ENCODE measurements at places on chromosomes 16 and 17.

GRCh38 chr16:4729876-4730275 lies 4.2 kb downstream of the ANKS3 start:
- DNase-seq = no peak

DNA sequence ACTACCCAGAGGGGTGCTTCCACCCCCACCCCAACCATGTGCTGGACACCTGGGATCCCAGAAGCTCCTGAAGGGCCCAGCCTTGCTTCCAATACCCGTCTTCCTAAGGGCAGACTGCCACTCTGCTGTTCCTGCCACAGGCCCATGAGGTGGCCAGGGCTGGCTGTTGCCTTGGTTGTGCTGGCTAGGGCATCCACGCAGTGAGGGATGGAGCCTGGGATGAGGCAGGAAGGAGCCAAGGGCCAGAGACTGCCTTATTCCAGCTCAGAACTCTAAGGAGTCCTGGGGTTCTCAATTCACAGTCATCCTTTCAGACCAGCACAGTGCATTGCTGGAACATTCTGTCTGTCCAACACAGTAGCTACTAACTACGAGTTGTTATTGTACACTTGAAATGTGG lies 37.8 kb downstream of the BCO1 start:
- no peak for DNase-seq

DNA sequence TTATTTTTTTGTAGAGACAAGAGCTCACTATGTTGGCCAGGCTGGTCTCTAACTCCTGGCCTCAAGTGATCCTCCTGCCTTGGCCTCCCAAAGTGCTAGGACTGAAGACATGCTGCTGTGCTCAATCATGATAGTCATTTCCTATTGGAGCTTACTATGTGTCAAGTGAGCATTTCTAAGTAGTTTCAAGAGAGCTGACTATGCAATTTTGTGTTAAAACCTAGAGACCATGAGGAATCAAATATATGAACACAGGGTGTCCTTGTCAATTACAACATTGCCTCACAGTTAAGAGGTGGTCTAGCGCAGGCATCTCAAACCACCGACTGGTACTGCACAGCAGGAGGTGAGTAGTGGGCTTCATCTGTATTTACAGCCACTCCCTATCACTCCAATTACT lies 37.8 kb downstream of the MYH11 start:
- DNase-seq = no peak

DNA sequence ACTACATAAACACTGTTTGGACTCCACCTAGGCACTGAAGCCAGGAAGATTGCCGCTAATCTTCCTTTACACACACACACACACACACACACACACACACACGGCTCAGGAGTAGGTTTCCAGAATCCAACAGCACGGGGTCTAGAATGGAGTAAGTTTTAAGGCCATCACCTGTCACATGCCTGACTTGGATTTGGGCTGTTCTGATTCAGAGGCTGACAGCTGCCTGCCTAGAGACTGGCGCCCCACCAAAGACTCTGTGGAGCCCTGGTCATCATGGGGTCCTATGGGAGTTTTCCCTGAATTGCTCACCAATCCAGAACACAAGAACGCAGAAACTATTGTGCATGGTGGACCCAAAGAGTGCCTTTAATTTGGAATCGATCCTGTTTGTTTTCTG lies 10.9 kb downstream of the CDRT4 start:
- DNase-seq = no peak

GRCh38 chr17:66670206-66670605 lies 164.7 kb upstream of the CACNG5 start:
- no peak for DNase-seq

DNA sequence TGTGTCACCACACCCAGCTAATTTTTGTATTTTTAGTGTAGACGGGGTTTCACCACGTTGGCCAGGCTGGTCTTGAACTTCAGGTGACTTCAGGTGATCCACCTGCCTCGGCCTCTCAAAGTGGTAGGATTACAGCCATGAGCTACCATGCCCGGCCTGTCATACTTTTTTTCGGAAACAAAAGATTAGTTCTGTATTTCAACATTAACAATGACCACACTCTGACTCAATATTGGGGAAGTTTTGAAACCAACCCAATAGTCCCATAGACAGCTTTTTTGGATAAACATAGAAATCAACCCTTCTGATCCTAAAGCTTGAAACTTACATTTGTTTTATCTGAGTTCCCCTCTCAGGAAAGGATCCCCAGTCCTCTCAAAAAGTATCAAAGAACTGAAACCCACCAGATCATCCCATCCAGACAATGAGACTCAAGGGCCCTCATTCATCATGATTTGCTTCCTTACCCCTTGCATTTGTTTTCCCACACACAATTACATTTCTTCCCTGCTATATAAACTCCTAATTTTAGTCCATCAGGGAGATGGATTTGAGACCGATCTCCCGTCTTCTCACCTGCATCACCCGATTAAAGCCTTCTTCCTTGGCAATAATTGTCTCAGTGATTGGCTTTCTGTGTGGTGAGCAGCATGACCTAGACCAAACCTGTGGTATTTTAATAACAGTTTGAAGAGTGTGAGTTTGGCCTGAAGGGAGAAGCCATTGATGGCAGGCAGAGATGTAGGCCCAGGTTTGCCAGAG lies 7.2 kb upstream of the AGRP start:
- no peak for DNase-seq

DNA sequence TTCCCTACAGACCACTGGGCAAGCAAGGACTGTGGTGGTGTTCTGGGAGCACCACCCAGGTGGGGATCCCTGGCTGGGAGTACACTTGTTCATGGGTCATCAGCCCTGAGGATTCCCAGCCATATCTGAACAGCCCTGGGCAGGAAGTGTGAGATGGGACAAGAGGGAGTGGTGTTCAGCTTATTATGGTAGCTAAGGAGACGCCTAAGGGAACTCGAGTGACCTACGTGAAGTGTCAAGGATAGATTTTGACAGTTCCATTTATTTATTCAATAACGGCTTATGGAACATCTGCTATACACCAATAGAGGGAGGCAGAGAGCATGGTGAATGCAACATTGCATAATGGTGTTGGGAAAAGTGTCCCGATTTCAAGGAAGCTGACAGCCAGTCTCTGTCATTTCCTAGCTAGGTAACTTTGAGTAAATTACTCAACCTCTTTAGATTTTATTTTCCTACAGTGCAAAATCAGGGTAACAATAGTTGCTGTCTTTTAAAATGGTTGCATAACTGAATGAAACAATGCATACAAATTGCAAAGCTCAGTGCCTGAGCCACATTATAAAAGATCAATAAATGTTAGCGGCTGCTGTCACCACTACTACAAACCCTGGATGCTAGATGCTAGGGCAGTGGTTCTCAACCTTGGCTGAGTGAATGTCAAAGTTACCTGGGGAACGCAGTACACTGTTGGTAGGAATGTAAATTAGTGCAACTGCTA lies 534.1 kb downstream of the GRIN2A start:
- no peak for DNase-seq

GRCh38 chr16:66676599-66676998 lies 19.9 kb downstream of the CMTM4 start:
- no peak for DNase-seq

GRCh38 chr16:10519929-10520868 lies 60.2 kb downstream of the EMP2 start:
- DNase-seq = no peak

GRCh38 chr17:19523690-19524089 lies 10.0 kb upstream of the SLC47A1 start:
- no peak for DNase-seq

DNA sequence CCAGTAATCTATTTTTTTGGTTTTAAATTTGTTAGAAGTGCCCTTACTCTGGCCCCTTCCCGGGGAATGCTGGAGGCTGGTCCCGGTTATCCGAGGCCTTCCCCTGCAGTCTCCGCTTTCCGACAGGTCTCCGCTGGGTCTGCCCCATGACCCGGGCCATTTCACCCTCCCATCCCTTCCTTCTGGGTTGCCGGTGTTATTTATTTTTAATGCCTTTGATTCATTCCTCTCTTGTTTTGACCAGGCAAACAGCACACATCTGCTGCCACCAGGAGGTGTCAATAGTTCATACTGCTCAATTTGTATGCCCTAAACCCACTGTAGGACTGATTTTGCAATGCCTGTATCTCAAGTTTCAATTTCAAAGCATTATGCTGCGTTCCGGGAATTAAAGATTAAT lies 113.2 kb upstream of the IRX5 start:
- no peak for DNase-seq

GRCh38 chr16:17691106-17691898 lies 220.5 kb upstream of the XYLT1 start:
- no peak for DNase-seq

DNA sequence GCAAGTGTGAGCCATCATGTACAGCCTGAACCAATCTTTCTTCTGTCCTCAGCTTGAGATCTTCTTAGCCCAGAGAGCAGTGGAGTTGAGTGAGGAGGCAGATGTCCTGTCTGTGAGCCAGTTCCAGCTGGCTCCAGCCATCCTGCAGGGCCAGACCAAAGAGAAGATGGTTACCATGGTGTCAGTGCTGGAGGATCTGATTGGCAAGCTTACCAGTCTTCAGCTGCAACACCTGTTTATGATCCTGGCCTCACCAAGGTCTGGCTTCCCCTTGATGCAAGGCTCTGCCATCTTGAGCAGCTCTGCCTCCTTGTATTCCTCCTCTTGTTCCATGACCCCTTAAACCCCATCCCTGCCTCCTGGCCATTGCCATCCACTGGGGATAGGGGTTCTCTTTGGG lies 9.6 kb downstream of the CDK5RAP3 start:
- DNase-seq = no peak

DNA sequence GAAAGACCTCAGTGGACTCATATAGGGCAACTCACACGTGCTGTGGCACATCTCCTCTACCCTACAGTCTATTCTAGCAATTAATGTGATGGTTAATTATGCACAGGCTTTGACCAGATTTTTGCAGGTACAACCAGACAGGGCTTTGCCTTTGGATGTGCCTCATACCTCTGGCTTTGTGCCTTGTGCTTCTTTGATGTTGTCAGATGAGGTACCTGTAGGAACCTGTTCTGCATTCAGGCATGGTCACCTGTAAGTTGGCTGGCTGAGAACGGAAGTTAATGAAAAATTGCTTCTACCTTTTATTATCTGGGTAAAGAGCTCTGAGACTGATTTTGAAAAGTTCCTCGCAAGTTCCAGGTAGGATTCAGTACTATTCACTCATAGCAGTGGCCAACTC lies 462.9 kb upstream of the ZFHX3 start:
- DNase-seq = no peak

- DNase-seq = no peak
These were observed at the start of gene HAP1 for GRCh38 chr17:41734139-41734948. TSS of gene HAP1 (minus strand) at chr17:41734643. CDS start at chr17:41734634, 9 bp downstream.

GRCh38 chr17:79048826-79049755 lies 25.1 kb downstream of the C1QTNF1 start:
- no peak for DNase-seq

DNA sequence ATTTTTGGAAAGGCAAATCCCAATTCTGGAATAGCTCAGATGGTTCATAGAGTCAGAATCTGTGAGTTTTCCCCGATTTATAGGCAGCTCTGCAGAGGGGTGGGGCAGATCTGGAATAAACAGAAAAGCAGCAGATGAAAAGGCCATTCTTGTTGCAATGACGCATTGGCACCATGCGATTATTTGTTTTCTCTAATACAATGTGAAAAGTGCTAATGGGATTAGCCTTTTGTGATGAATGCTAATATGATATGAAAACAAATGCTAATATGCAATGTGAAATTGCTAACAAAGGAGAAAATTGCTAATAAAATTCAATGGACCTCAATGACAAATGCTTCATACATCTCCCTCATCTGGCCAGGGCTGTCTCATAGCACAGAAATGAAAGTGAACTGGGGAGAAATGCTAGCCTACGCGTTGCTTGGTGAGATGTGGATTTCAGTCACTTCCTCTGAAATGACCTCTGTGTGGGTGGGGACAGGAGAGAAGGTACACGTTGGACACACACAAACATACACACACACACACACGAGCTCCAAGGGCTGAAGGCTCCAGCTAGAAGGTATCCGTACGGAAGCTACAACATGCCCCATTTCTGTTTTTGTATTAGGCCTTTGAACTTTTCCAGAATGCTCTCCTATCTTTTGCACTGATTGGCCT lies 394.5 kb downstream of the XYLT1 start:
- no peak for DNase-seq

DNA sequence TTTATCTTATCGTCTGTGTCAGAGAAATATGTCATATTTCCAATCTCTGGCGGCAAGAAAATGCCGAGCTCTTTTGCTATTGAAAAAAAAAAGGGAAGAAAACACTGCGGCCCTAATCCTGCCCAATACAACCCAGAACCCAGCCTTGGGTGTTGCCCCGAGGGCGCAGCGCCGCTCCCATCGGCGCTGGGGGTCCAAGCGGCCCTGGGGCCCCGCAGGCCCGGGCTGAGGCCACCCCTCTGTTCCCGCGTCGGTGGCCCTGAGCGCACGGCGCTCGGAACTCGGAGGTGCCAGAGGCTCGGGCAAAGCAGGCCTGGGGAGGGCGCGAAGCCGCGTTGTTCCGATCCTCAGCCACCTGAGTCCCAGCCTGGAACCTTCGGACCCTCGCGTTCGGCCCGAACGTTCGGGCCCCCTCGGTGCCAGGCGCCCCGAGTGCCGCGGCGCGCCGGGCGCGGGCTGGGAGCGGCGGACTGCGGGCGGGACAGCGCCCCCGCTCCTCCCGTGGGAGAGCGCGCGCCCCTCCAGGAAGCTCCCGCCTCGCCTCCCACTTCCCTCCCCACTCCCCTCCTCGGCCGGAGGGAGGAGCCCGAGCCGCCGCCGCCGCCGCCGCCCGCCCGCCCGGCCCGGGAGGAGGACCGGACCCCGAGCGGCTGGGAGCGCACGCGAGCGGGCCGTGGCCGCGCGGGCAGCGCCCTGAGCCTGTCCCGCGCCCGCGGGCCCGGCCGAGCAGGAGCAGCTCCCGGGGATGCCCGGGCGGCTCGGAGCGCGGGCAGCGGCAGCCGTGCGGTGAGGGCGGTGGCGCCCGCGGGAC lies at the start of gene CPNE2:
TSS of gene CPNE2 (plus strand) at position 609 of the 811 bp plus-strand sequence. CDS start 18,160 bp downstream, outside the sequence.
- DNase-seq = no peak

GRCh38 chr16:64711026-64711425 lies 410.8 kb downstream of the CDH11 start:
- no peak for DNase-seq

GRCh38 chr17:43536236-43536992 lies 9.7 kb downstream of the ETV4 start:
- no peak for DNase-seq

- DNase-seq = no peak
These were observed 25.0 kb downstream of the RMI2 start for GRCh38 chr16:11370084-11370931.

DNA sequence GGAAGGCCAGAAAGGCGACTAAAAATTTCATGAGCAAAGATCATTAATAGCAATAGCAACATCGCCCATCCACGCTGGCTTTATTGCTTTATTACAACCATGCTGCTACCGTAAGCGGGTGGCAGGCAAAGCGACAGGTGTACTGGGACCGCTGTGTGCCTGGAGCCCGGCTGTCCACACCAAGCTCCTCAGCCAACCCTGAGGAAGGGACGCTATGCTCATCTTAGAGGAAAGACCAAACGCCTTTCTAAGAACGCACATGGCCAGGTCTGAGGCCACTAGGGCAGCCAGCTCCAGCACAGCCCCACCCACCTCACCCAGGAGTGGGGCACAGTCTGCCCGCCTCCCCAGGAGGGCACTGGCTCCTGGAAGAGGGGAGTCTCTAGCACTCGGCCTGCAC lies 28.0 kb downstream of the PEMT start:
- DNase-seq = no peak

GRCh38 chr17:9170853-9171252 lies 149.5 kb downstream of the NTN1 start:
- no peak for DNase-seq

- no peak for DNase-seq
These were observed 1.1 kb upstream of the DLX3 start for GRCh38 chr17:49996121-49996494.

GRCh38 chr16:26475596-26475995 lies 591.1 kb upstream of the C16orf82 start:
- DNase-seq = no peak

Data from NCI-H2081 treated with DMSO at 0.1 percent for 48 hours (cell line).